ENCODE measurements at places on chromosomes 16 and 17. TPM values are rescaled to one million over a fixed set of nuclear protein-coding genes. Genes with fewer than 3 reads are reported as not detected.

GRCh38 chr17:40350689-40351358 is 13.7 kb downstream of the GJD3 start:
- H3K27ac ChIP-seq, result no peak overlapping the region
- no peak overlapping the region for H3K4me3 ChIP-seq
- no peaks in the 10 kb centered on the region for H3K27me3 ChIP-seq

- H3K27me3 ChIP-seq, result no peaks in the 10 kb centered on the region
- H3K36me3 ChIP-seq, result no peaks in the 10 kb centered on the region
- peaks cover 8% of the 10 kb centered on the region for H3K4me1 ChIP-seq
- no peak overlapping the region for H3K4me3 ChIP-seq
- no peak overlapping the region for H3K27ac ChIP-seq
Observed at GRCh38 chr16:57855188-57855587, 52.9 kb upstream of the KIFC3 start.

DNA sequence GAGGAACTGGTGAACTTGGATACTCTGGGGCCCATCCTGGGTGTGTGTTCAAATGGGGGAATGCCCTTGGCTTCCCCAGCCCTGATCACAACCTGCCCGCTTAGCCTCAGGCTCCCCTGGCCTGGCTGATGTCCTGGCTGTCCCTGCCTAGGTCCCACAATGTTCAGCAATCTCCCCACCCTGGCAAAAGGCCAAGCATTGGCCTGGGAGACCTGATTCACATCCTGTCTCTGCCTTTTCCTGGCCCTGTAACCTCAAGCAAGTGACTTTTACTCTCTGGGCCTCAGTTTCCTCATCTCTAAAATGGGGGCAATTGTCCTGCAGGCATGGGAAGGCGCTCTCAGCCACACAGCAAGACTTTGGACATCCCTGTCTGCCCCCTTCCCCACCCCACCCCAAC is 14.4 kb downstream of the CPNE2 start:
- H3K4me1 ChIP-seq, result peaks cover 16% of the 10 kb centered on the region
- DNase-seq, result no peak
- H3K27ac ChIP-seq, result no peak overlapping the region
- H3K4me3 ChIP-seq, result no peak overlapping the region

DNA sequence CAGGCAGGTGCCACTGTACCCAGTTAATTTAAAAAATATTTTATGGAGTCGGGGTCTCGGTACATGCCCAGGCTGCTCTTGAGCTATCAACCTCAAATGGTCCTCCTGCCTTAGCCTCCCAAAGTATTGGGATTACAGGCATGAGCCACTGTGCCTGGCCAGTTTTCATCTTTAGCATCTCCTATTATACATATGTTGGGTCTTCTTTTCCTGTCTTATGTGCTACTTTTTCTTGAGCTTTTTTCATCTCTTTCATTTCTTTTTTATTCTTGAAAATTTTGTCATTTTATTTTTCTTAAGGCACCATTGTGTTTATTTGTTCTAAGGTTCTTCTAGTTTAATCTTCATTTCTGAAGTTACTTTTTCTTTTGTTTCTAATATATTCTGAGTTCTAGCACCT is 20.7 kb downstream of the BANP start:
- H3K27me3 ChIP-seq, result no peaks in the 10 kb centered on the region
- 0 out of 2 replicates have a peak, but pooled peaks cover 1% of the 10 kb centered on the region for H3K36me3 ChIP-seq
- no peaks in the 10 kb centered on the region for H3K4me1 ChIP-seq
- DNase-seq, result no peak
- no peak overlapping the region for H3K27ac ChIP-seq

The KRTAP1-5 gene
- not detected for total RNA-seq

The LGALS3BP gene
- total RNA-seq, result 68.1 TPM

The HAP1 gene
- total RNA-seq, result 3.2 TPM

The SMARCD2 gene
- total RNA-seq, result 134 TPM

The SHISA6 gene
- total RNA-seq, result 23.4 TPM

The CA5A gene
- 0.74 TPM for total RNA-seq

The FBXL16 gene
- 5.9 TPM for total RNA-seq

Measured in Caco-2 (cell line).